Activated gamma-delta T cell treated with Interleukin-2 at 50 U/mL for 16 hours (primary cell): ENCODE measurements at places on chromosomes 11 and 22.
A peak's percentile ranks its signal among the peaks of the same experiment; 100 is the strongest.

DNA sequence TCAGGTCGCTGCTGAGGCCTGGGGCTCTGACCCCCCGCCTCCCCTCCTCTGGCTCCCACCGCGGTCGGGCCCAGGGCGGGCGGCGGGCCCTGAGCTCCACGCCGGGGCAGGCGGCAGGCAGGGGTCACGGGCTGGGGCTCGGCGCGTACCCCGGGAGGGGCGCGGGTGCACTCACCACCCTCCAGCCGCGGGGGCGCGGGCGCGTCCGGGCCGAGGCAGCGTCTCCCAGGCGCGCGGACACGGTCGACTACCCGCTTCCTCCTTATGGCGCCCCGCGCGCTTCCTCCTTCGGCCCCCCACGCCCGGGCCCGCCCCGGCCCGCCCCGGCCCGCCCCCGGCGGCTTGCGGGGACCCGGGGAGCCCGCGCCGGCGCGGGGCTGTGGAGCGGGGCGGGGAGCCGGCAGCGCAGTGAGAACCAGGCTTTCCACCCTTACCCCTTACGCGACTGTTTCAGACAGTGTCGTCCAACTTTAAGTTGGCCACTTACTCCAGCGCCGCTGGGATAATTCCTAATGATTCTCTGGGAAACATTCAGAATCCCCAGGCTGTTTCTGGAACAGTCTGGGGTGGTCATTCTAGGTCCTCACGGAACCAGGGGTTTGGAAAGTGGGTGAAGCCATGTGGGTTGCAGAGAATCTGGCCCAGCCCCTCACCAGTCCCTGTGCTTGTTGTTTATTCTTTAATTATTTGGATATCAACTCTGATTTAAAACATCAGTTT lies at the start of gene BID:
TSS of gene BID (minus strand) at position 264 of the 720 bp plus-strand sequence. CDS start 24,353 bp downstream, outside the sequence.
- peak; percentile 45 for DNase-seq

GRCh38 chr11:15720460-15720859 lies 605.7 kb downstream of the INSC start:
- no peak for DNase-seq

DNA sequence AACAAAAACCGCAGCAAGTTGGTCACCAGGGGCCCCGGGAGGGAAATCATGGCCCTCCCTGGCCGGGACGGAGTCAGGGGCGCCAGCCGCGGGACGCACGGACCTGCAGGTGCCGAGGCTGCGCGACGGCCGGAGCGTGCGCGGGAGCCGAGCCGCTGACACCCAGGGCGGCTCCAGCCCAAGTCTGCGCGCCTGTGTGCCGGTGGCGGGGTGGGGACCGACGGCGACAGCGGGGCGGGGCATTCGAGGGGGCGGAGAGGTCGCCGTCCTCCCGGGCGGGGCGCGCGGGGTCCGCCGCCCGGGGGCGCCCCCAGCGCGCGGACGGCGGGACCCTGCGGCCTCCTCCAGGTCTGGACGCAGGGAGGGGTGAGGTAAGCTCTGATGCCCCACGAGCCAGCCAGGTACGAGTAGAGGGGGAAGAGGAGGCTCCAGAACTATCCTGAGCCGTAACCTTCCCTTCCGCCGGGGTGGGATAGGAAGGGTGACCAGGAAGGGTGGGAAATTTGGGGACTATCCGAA lies at the start of gene ESAM:
TSS of gene ESAM (minus strand) at position 186 of the 519 bp plus-strand sequence. CDS start at position 50, 136 bp downstream.
- DNase-seq, result peak; percentile 65

DNA sequence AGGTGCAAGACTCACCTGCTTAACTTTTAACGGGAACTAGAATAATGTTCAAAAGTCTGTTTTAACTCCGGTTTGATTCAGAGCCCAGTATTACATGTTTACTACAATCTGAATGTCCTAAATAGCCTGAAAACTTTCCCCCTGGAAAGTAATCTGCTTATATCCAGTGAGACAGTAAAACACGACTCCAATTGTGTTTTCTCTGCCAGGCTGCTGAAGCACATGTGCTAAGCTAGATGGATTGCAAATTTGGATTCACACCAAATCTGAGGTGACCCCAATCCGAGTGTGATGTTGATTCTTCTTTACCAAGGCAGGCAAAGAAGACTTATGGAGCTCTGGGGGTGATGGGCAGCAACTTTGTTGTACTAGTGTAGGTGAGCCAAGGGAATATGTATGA lies 158.7 kb upstream of the PDGFD start:
- no peak for DNase-seq

DNA sequence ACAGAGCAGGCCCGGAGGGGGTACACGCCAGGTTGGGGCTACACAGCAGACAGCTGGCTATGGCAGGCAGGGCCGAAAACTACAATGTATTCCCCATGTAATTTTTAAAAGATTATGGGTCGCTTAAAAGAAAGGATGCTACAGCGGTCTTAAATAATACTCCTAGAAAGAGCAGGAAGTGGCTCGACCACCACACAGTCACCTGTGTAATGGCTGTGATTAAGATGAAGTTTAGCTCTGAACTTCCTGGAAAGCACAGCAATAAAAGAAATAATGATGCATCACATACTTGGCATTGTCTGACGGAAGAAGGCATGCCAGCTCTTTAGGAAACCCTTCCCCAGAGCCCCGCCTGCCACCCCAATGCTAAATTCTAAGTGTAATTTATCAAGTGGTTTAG lies 32.6 kb downstream of the WNT11 start:
- DNase-seq, result no peak

GRCh38 chr11:92596596-92597317 lies 372.1 kb downstream of the FAT3 start:
- DNase-seq, result no peak

DNA sequence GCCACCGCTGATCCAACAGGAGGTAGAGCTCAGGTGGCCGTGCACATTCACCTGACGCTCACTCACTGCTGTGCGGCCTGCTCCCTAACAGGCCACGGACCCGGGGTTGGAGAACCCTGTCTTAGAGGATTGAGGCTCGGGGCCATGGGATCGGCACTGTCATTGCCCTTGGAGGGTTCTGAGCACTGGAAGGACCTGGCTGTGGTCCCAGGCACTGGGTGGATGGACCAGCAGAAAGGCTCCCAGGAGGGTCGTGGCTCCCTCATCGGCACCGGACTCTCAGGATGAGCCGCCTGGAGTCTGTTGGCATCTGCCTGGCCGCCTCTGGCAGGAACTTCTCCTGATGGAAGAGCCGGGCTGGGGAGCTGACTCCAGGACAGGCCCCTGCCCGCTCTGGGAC lies 6.5 kb downstream of the KCNQ1 start:
- DNase-seq, result no peak

DNA sequence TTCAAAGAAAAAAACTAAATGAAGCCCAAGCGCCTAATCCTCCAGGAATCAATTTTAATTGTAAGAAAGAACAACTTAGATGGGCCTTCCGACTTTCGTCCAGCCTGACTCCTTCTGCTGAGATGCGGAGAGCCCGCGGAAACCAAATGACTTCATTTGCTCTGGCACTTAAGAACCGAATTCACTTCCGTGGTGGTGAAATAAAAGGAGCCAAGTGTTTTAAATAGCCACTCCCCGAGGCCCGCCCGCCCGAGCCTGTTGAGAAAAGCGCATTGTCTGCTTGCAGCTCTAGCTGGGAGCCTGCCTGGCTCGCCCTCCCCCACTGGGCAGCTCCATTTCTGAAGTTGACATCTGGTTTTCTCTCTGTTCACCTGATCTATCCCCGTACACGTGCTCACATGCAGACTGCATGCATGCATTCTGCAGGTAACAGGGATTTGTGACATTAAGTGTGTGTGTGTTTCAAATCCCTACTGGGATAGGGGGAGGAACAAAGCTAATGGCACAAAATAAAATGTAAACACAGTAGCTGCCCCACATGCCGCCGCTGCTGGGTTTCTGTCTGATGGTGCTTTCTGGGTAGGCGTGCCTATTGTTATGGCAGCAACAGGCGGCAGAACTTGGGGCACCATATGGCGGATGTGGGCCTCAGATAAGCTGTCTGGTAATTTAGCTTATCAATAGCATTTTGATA lies 6.2 kb downstream of the TEAD1 start:
- no peak for DNase-seq

DNA sequence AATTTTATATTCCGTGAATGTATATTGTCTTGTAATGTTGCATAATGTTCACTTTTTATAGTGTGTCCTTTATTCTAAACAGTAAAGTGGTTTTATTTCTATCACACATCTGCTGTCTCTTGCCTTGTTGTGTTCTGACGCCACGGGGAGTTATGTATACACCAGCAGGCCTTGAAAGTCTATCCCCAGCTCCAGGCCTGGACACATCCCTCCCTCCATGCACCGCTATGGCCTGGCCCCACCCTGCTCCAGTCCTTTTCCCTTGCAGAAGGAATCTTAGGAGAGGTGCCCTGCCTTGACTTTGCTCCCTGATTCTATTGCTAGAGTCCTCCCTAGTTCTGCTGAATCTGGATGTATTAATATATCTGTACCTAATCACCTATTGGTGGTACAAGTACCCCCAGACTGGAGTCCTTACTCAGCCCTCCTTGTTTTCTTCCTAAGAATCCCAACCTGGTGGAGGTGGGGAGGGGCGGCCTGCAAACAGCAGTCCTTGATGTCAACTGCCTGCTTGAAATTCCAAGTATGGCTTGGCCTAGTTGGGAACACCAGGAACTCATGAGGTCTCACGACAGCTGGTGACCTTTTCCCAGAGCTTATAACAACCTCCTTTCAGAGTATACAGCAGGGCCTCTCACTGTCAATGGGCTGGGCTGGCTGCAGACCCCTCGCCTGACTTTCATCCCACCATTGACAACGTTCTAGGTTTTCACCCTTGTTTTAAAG lies 61.6 kb downstream of the TIMP3 start:
- no peak for DNase-seq

- no peak for DNase-seq
These were observed 100.0 kb upstream of the GRAMD1B start for GRCh38 chr11:123330071-123330470.

- DNase-seq, result no peak
These were observed 32.0 kb downstream of the SPECC1L start for GRCh38 chr22:24302591-24302990.

GRCh38 chr11:78840200-78840599 lies 265.5 kb upstream of the NARS2 start:
- no peak for DNase-seq

- no peak for DNase-seq
These were observed 25.9 kb upstream of the SLC5A4 start for GRCh38 chr22:32281072-32281471.

DNA sequence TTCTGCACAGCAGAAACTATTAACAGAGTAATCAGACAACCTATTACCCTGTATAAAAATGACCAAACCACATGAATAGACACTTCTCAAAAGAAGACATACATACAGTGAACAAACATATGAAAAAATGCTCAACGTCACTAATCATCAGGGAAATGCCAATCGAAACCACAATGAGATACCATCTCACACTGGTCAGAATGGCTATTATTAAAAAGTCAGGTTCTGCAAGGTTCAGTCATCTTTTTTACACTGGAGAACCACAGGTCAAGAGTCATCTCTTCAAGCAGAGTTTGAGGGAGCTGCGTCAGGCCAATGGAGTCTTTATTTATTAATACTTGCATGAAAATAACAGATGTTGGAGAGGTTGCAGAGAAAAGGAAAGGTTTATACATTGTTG lies 40.4 kb downstream of the RCN1 start:
- no peak for DNase-seq

DNA sequence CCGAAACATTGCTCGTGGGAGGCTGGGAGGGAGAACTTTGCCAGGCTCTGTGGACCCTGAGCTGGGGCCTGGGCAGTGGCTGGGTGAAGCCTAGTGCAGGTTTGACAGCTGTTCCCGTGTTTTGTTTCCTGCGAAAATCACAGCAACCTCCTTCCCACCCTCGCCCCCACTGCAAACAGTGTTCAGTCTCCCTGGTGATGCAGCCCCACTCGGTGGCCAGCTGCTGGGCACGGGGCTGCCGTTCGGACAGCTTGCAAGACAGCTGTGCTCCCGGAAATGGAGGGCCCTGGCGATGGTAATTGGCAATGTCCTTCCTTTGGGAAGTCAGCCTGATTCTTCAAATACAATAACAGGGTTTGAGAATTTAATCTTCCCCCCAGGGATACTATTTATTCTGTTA lies 10.4 kb upstream of the GAL start:
- DNase-seq, result no peak

GRCh38 chr11:58905721-58906547 lies 33.4 kb upstream of the GLYATL1 start:
- no peak for DNase-seq

- DNase-seq, result no peak
These were observed 394 bp downstream of the KIAA1671 start for GRCh38 chr22:24952837-24953383.

DNA sequence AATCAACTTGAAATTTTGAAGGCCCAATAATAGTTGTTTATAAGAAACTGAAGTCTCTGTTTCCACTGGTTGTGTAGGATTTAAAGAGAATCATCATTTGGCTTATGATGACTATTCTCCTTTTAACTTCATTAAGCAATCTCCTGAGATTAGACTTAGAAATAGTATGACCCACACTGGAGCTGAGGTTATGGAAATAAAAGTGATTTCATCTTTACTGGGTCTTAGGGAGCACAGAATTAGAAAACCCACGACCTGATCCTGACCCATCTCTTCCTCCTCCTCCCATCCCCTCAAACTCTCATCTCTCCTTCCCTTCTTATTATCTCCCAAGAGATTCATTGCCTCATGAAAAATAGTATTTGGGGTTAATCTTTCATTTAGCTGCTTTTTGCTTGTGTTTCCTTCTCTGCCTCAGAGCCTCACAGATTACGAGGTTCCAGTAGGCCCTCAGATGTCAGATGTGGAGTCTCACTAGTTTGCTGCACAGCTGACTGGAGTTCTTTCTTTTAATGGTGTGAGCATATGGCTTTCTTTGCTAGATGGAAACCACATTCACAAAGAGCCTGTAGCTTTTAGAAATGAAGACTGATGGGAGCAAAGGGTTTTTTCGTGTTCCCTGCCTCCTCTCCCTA lies 85.0 kb downstream of the ALX4 start:
- DNase-seq, result no peak

- no peak for DNase-seq
These were observed 5.6 kb upstream of the GLYATL1 start for GRCh38 chr11:58933661-58934060.

DNA sequence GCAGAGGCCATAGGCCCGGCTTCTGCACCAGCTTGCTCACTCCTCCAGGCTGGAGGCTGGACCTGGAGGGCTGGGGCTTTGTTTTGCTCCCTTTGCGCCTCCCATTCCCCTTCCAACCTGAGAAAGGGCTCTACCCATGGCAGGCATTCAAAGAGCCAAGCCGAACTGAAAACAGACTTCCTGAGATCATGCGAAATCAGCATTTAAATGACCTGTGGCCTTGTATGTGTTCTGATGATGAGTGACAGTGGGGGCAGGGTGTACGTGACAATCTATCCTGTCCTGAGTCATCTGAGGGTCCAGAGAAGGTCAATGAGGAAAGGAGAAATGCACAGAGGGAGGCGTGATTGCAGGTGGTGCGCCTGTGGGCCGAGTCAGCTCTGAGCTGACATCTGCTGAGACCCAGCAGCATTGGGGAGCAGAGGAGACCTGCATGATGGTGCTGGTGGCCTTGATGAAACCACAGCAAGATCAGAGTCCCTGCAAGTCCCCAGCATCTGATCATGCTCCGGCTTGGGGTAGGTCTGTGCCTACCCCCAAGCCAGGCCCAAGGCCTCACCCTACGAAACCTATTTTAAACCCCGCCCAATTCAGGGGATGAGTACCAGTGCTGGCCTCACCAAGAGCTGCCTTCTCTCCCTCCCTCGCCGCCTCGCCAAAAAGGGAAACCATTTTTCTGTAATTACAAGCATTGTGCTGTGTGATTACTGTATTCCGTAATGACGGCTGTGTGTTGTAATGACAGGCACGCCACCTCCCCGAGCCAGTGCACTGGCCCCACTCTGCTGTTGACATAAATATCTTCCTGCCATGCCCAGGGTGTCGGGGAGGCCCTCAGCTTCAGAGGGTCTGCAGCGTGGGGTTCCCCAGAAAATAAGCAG lies 95.2 kb upstream of the ANO1 start:
- no peak for DNase-seq
